ENCODE measurements at places on chromosomes 4 and X.

DNA sequence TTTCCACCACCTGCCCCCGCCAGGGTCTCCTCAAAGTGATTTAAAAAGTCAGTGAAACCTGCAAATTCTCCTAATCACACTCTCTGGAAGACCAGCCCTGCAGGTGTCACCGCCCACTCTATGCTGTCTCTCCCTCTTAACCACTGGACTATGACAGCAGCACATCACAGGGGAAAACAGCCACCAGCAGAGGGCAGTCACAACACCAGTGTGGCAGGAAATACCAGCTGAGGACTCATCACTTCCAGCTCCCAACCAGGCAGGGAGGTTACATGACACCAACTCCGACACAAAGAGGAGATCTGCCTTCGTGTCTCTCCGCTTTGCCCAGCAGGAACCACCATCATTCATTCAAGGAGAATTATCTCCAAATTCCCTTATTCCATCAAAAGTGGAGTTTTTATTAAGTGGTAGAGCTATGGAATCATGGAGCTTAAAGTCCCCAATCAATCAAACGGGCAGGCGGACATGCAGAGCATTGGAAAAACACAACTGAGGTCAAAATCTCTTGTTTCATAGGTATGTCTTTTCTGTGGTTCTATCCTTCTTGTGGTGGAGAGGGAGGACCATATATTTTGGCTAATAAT lies 91.3 kb downstream of the NSUN7 start:
- peak; percentile 54 for DNase-seq

- DNase-seq: no peak
These were observed 76.5 kb upstream of the LSM6 start for GRCh38 chr4:146098978-146099377.

GRCh38 chrX:153478746-153479145 lies 8.4 kb upstream of the HAUS7 start:
- DNase-seq: no peak

GRCh38 chrX:101219116-101219863 lies at the start of gene DRP2:
DRP2 (plus strand) TSS chrX:101219786; CDS start chrX:101231648, 11,862 bp downstream.
- no peak for DNase-seq

DNA sequence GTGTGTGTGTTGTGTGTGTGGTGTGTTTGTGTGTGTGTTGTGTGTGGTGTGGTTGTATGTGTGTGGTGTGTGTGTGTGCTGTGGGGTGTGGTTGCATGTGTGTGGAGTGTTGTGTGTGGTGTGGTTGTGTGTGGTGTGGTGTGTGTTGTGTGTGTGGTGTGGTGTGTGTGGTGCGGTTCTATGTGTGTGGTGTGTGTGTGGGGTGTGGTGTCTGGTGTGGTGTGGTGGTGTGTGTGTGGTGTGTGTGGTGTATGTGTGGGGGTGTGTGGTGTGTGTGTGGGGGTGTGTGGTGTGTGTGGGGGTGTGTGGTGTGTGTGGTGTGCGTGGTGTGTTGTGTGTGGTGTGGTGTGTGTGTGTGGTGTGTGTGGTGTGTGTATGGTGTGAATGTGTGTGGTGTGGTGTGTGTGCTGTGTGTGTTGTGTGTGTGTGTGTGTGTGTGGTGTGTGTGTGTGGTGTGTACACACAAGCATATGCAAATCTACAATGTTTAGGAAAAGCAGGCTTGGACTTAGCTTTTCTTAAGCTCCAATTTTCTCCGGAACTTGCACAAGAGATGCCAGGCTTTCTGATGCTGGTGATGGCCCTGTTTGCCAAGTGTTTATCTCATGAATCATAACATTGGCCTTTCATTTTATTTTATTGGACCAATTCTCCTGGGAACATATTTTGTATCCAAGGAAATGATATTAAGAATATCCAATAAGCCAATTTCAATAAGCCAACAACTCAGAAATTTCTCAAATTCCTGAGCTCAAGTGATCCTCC lies 148.7 kb downstream of the SPATA18 start:
- no peak for DNase-seq

- no peak for DNase-seq
These were observed 827.9 kb downstream of the PCDH7 start for GRCh38 chr4:31548021-31548420.

DNA sequence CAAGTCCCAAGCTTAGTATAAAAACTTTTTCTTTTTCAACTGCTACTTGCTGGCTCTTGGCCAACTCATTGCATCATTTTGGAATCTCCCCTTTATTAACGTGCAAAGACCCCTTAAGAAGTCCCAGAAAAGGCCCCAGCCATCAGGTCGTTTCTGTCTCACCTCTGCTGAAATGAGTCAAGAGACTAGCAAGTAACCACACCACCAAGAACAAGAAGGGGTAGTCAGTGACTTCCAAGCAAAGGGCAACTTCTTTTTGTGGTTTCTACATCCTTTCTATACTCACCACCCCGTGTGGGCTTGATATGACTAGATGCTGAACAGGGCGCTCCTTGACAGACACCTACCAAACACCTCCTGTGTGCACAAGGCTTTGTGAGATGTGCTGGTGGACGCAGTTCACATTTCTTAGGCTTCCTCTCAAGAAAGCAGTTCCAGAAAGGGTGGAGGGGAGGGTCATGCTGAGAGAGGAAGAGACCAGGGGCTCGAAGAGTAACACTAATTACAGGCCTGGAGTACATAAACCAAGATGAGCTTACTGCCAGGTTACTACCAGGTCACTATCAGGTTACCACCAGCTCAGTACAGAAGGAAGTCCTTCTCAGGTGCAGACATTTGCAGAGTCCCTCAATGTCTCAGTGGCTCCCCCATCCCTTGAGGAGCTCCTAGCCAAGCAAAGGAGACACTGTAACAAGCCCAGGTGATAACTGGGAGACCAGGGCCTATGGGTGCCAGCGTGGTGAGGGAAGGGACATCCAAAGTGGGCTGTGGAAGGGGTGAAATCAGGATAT lies 19.3 kb downstream of the JAKMIP1 start:
- no peak for DNase-seq
